AG09319 (cell line): ENCODE measurements at places on chromosomes 7 and 10.
A peak's percentile ranks its signal among the peaks of the same experiment; 100 is the strongest.

GRCh38 chr7:87517136-87517815 lies 41.8 kb upstream of the ABCB4 start:
- DNase-seq, result no peak

- no peak for DNase-seq
These were observed 25.5 kb downstream of the ETV1 start for GRCh38 chr7:13963925-13964324.

GRCh38 chr7:1275451-1276381 lies 43.0 kb downstream of the UNCX start:
- DNase-seq, result no peak

DNA sequence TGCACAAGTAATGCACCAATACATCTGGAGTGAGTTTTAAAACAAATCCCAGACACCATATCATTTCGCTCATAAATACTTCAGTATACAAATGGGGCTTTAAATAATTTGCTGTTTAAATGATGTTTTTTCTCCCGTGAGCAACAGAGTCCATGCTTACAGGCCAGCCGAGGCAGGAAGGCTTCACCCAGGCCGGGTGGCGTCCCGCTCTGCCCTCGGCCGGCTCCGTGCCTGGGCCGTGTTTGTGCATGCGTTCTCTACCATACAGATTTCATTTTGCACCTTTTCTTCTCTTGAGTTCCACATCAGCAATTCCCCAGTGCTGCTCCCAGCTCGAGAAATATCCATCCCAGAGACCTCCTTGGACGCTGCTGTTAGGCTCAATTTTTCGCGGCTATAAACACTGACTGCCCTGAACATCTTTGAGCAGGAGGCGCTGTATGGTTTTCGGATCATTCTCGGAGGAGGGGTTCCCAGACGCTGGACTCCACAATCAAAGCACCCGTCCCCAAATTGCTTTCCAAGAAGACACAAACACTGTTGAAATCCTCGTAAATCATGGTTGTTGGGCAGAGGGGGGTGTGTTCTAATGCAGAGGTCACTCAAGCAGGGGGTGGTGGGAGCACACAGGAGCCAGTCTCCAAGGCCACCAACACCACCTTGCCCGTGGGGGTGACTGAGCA lies 91.6 kb downstream of the MICALL2 start:
- DNase-seq, result no peak

- DNase-seq, result no peak
These were observed 14.8 kb downstream of the CYP3A7 start for GRCh38 chr7:99719996-99720769.

DNA sequence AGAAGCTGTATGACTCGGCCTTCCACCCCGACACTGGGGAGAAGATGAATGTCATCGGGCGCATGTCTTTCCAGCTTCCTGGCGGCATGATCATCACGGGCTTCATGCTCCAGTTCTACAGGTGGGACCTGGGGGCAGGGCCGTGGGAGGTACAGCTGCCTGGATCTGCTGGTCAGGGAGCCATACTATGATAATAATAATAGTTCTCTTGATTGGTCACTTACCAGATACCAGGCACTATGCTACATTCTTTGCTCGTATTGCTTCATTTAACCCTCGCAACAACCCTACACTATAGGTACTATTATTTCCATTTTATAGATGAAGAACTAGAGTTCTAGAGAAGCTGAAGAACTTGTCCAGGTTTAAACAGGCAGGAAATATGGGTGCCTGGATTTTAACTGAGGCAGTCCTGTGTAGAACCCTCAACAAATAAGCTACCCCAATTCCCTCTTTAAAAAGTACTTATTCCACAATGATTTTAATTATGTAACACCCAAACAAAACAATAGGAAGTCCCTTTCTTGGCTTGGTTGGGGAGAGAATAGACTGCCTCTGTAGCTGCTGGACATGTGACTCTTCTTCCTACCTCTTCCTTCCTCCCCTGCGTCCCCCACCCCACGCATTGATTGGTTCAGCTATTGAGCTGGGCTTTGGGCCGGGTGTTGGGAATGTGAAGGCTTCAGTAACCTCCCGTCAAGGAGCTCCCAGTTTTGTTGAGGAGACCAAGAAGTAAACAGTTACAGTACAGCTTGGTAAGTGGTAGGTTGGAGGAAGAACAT lies 12.8 kb downstream of the SFXN2 start:
- no peak for DNase-seq

DNA sequence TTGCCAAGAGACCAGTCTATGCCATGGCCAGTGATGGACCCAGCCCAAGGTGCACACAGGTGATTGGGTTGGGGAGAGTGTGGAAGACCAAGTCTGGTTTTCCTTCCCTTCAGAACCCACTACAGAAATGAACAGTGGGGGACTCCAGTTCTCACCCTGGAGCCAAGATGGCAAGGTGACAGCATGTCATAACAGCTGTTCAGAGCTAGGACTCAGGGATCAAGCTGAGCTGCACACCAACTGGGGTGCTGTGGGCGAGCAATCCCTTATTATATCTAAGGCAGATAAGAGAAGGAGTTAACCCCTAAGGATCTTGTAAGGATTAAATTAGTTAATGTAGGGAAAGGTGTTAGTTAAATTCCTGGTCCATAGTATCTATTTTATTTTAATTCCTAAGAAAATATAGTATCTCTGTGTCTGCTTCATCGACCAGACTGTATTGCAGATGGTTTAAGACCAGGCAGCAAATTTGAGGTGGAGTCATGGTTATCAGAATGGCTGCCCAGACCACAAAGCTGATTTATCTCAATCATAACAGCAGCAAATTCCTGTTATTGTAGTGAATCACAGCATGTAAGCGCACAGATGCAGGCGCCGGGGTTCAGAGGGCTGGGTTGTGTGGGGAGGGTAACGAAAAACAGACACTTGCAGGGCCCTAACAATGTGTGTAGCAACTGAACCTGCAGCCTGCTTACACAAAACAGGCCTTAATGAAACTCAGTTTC lies 208.7 kb upstream of the ZNF32 start:
- no peak for DNase-seq

GRCh38 chr10:4074545-4075407 lies 289.8 kb upstream of the KLF6 start:
- DNase-seq, result no peak

DNA sequence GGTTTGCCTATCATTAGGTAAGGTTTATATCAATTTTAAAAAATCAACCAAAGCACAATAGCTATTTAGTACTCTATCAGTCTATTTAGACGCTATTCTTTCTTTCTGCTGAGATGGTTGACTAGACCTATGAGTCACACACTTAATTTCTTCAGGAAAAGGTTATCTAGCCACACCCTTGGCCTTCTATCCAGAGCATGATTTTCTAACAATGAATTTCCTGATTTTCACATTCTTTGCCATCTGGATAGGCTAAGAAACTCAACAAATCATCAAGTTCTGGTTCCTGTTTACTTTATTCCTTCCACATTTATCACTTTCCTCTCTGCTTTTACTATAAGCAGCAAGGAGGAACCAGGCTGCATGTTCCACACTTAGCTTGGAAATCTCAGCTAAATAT lies 8.1 kb downstream of the PRPS1L1 start:
- peak; percentile 70 for DNase-seq

DNA sequence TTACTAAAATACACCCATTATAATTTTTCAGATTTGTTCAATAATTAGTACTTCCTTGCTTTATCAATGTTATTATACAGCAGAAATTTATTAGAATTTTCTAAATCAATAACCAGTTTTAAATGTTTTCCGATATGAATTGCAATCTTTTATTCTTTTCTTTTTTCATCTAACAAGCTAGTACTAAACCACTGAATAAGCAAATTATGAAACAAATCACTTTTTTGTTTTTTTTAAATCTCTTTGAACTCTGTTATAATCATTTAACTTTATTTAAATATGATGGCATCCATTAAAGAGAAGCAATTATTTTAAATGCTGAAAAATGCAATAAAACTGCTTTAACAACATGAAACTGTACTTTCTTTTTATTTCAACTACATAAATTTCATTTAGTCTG lies 59.7 kb downstream of the HYCC1 start:
- no peak for DNase-seq

GRCh38 chr7:1892011-1892965 lies 222.2 kb downstream of the ELFN1 start:
- no peak for DNase-seq

DNA sequence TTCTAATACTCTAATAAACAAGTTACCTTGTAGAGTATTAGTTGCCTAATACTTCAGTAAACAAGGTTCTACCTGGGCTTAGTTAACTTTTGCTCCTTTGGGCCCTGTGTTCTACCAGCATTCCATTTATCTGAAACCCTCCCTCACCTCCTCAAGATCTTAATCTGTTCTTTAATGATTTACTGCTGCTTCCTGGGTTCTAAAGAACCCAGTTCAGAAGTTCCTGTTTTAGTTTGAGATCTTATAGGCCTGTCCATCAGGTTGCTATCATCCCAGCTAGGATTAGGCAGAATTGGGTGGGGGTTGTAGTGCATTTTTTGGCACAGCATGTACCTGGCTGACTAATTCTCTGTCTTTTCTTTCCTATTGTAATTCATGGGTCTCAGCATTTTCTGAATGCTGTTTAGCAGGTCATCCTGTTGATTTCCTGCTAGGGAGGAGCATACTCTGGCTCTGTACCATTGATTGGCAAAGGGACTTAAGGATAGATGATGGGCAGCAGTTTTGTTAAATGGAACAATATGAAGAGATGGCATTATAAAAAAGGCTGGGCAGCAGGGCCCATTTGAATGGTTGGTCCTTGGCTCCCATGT lies 53.7 kb upstream of the TMEM248 start:
- no peak for DNase-seq

GRCh38 chr10:127919418-127920271 lies 12.7 kb downstream of the PTPRE start:
- peak; percentile 48 for DNase-seq

DNA sequence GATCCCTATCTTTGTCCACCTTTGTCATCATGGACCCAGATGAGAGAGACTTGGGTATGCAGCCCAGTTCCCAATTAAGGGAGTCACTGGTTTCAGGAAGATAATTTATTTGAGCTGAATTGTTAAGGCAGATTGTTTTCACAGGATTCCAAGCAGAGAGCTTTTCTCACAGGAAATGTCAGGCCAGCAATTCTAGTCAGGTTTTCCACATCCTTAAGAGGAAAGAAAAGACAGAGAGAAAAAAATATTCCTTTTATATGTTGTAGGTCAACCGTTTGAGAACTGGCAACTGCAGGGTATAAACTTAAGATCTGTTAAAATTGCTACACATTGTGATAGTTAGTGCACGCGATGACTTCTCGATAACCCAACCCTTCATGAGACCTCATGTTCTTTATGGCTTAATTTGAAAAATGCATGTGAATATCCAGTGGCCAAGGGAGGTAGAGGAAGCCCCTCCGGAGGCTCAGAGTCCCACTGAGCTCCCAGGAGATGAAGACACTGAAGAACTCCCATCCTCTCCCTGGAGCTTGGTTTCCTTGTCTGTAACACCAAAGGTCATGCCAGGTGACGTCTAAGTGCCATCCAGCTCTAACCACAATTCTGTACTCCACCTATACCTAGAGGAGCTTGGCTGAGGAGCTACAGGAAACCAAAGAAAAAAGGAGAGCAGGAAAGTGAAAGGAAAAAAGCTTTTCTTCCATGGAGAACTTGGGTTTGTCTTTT lies 45.6 kb downstream of the MINDY4 start:
- no peak for DNase-seq

DNA sequence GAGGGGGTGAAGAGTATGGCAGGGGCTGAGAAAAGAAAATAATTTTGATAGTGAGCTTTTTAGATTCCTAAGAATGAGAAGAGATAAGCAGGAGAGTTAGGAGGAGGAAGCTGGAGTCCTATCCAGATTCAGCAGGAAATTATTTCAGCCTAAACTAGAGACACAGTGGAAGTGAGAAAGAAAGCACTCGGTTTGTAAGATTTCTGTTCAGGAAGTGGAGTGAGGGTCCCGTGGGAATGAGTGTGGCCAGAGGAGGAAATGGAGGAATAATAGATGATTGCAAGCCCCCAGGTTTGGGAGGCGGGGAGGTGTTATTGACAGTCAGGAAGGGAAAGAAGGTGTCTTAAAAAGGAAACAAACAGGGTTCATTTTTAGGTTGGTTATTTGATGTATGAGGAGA lies 84.8 kb upstream of the NRP1 start:
- DNase-seq, result no peak
